Left kidney (tissue), 8 donors: ENCODE measurements at places on chromosomes 2 and 18.
A peak's percentile ranks its signal among the peaks of the same experiment; 100 is the strongest.

- peak; percentile 13 for DNase-seq
Measured at GRCh38 chr18:65415098-65415497, 335.7 kb upstream of the CDH7 start.

- DNase-seq: peak; percentile 63
Measured at GRCh38 chr2:39119732-39120520, 925 bp downstream of the SOS1 start.

- no peak for DNase-seq
Measured at GRCh38 chr18:8766559-8767293, 61.4 kb downstream of the MTCL1 start.

- no peak for DNase-seq
Measured at GRCh38 chr2:121545257-121545656, 14.6 kb downstream of the RNU4ATAC start.

GRCh38 chr2:72031346-72032110, 116.1 kb downstream of the CYP26B1 start:
- DNase-seq: no peak

- no peak for DNase-seq
Measured at GRCh38 chr2:164717000-164717803, 95.9 kb upstream of the GRB14 start.

GRCh38 chr18:46660957-46661749, 4.1 kb upstream of the LOXHD1 start:
- DNase-seq: no peak

DNA sequence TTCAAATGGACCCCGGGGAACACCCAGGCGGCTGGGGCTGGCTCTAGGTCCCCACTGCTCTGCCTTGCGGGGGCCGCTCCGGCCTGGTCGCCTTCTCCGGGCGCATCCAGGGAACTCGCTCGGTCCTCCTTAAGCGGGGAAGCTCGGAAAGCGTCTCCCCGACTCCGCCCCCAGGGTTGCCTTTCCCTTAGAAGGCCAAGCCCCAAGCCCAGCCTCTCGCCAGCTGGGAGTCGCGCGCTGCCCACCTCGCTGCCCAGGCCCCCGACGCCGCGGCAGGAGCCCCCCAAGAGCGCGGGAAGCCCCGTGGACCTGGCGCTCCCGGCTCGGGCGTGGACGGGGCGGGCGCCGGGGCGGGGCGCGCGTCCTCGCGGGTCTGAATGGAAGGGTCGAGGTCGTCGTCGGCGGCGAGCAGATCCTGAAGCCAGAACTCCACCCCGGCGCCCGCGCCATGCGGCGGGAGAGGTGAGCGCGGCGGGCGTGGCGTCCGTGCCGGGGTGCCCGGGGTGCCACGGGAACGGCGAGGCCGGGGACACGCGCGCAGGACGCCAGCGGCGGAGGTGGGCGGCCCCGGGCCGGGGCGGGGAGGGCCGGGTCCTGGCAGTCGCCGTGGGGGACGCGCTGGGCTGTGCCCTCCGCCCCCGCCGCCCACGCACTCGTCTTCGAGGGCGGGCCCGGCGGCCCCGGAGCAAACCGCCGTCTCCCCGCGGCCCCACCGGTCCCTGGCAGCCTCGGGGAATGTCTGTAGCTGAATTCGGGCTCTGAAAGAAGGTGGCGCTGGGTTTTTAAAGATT, at the start of gene BOK:
BOK (plus strand) TSS at position 214 of the 791 bp plus-strand sequence. CDS start 739 bp downstream, outside the sequence.
- DNase-seq: no peak

- no peak for DNase-seq
Measured at GRCh38 chr2:223884399-223884798, 47.0 kb upstream of the AP1S3 start.

GRCh38 chr2:45441571-45441970, 169.5 kb downstream of the SRBD1 start:
- no peak for DNase-seq

GRCh38 chr2:64114063-64114911, 29.9 kb downstream of the PELI1 start:
- DNase-seq: no peak

DNA sequence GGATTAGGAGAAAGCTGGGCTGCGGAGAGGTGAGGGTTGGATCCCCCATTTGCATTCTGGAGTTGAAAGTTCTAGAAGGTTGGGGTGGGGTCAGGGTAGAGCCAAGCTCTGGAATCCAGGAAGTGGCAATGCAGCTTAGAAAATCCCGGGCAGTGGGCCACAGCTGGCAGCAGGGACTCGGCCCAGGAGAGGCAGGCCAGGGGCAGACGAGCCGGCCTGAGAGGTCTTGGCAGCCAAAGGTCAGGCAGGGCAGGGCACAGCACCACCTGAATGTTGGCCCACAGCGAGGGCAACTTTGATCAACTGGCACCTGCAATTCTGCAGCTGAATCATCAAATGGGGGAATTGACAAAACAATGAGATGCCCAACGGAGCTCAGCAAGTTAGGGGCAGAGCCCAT, 139.2 kb downstream of the INHBB start:
- DNase-seq: no peak

DNA sequence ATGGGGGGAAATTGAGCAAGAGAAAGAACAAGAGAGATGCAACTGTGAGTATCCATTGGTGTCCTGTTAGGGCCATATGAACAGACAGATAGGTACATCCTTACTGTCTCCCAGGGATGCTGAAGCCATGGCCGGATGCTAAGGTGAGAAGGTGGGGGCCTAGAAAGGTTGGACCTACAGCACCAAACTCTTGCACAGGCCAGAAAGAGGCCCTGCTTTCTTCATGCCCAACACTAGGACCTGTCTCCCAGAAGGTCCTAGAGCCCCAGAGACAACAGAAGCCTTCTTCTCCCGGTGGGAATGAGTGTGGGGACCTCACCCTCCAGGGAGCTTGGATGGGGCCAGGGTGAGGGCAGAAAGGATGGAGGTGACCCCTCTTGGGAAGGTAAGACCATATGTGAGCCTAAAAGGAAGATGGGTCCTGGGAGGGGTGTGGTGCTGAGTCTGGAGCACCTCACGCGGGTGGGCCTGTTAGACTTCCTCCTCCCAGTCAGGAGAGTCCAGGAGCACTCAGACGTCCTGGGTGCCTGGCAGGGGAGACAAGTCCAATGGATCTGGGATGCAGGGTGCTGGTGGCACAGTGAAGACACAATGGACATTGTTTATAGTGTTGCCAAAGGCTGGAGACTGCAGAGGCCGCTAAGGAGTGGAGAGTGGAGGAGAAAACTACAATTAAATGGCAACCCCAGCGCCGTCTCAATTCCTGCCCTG, 265.3 kb downstream of the CYP26B1 start:
- DNase-seq: no peak

DNA sequence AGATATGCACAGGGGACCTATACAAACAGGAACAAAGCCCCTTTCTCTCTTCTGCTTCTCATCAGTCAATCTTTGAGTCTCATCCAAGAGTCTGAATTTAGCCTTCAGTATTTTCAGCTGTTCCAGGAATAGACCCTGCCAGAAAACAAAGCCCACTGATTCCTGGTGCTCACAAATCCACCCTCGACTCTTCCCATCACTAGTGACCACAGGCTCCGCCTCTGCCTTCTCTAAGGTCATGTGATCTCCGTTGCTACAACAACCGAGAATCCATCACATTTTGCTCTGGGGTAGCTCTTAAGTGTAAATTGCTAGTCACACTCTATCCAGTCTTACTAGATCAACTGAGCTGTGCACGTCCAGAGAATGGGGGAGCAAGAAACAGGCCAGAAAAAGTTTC, 46.4 kb upstream of the SPTBN1 start:
- DNase-seq: no peak

- DNase-seq: no peak
Measured at GRCh38 chr2:72809095-72809494, 16.7 kb downstream of the EXOC6B start.

DNA sequence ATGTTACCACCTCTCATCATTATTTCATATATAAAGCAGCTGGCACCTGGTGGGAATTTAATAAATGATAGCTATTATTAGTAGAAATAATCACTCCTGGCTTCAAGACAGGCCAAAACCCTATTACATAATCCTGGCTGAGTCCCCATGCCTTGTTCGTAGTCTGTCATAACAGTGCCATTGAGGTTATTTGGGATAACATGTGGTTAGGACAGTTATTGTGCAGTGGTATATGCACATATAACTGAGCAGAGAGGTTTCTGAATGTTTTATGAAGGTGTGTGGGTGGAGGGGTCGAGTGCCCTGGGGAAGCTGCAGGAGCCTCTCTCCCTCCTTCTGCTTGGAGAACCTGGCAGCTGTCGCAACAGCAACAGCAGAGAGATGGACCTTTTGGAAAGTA, 162.4 kb upstream of the NABP1 start:
- DNase-seq: no peak
